ENCODE measurements at places on chromosomes 2 and 18.

DNA sequence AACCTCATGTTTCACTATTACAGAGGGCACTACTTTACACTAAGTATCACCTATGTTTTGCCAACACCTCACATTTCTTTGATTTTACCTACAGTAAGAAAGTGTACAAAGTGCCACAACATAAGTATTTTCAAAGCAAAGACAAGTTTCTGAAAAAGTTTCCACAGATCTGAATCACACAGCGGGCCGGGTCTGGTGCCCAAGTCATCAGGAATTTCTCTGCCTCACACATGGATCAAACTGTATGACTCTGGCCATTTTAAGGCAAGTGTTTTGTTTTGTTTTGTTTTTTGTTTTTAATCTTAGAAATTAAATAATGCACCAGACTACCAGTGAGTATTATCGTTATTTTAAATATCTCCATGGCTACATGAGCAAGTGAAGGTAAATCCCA lies 73.4 kb downstream of the ZNF516 start:
- DNase-seq: no peak

DNA sequence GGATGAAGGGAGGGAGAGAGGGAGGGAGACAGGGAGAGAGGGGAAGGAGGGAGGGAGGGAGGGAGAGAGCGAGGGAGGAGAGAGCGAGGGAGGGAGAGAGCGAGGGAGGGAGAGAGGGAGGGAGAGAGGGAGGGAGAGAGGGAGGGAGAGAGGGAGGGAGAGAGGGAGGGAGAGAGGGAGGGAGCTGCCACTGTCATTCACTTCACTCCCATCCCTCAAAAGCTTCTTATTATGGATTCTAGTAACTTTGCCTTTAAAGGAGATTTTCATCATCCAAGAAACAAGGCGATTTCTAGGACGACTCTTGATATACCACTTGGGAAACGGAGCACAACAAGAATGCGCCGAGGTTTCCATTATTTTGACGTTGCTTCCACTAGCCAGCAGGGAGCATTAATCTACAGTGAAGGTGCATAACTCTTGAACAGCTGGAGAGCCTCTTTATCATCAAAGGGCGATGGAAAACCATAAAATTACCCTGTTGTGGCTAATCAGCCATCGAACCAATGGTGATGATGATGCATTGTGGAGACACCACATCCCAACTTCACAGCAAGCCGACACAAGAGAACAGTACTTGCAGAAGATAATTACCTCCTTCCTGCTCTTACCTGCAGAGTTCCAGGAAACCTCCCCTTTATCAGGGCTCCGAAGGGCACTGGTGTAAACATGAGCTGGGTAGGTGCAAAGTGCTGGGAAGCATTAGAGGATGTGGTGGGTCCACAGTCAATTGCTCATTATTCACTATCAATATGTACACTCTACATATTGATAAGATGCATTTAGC lies 130.5 kb downstream of the EIPR1 start:
- DNase-seq: no peak

- peak; percentile 59 for DNase-seq
These were observed 67.1 kb downstream of the MGAT5 start for GRCh38 chr2:134320930-134321329.

DNA sequence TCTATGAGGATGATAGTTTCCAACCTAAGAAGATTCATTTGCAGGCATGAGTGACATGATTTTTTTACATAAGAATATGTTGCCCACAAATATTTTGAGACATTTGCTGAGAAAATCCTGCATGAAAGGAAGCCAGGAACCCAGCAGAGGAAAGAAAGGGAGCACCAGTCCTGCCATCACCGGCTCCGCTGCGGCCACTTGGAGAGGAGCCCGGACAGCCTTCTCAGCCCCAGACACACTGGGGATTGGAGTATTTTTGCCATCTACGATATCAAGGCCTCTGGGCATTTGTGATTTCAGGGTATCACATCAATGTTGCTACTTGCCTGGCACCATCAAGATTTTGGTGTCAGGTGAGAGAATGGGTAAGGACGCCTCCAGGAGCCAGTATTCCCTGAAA lies 228.3 kb downstream of the PTGR3 start:
- DNase-seq: no peak

DNA sequence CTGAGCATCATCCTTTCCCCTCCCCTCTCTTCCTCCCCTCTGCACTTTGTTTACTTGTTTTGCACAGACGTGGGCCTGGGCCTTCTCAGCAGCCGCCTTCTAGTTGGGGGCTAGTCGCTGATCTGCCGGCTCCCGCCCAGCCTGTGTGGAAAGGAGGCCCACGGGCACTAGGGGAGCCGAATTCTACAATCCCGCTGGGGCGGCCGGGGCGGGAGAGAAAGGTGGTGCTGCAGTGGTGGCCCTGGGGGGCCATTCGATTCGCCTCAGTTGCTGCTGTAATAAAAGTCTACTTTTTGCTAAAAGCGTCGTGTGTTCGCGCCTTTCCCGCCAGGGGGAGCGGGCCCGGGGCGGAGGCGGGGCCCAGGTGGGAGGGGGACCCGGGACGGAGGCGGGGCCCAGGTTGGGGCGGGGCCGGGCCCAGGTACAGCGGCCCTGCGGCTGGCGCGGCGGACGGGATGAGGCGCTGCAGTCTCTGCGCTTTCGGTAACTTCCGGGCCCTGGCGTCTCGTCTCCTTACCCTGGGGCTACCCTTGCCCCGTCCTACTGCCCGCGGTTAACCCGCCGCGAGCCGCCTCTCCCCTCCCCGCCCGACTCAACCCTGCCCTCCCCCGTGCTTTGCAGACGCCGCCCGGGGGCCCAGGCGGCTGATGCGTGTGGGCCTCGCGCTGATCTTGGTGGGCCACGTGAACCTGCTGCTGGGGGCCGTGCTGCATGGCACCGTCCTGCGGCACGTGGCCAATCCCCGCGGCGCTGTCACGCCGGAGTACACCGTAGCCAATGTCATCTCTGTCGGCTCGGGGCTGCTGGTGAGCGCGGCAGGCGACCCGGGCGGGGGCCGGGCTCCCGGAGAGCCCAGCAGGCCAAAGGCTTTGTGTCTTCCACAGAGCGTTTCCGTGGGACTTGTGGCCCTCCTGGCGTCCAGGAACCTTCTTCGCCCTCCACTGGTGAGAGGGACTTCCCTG lies at the start of gene KRTCAP3:
KRTCAP3 (plus strand) TSS at position 424 of the 962 bp plus-strand sequence; CDS start at position 456, 32 bp downstream.
- DNase-seq: peak; percentile 55

- no peak for DNase-seq
These were observed 42.3 kb upstream of the NCOA1 start for GRCh38 chr2:24448797-24449196.

- no peak for DNase-seq
These were observed 14.6 kb downstream of the MROH2A start for GRCh38 chr2:233792720-233793119.

GRCh38 chr18:3554091-3554601 lies 104.2 kb downstream of the TGIF1 start:
- DNase-seq: no peak

- no peak for DNase-seq
These were observed 3.5 kb upstream of the ERICH2 start for GRCh38 chr2:170766693-170767092.

DNA sequence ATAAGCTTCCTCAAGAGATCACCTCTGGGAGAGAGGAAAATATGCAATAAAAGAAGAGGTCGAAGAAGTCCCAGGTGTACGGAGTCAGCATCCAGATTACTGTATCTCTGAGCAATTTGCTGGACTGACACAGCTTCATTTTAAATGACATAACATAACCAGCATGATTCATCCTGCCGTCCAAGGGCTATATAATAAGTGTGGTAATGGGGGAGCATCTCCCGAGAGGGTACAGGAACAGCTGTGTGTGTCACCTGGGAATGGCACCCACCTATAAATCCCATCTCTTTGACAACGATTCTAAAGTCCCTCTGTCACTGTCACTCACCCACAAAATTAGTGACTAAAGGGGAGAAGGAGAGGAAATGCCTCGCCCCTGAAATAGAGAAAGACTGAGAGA lies 19.3 kb upstream of the FZD7 start:
- no peak for DNase-seq

- DNase-seq: no peak
These were observed 206.1 kb downstream of the FAM210A start for GRCh38 chr18:13520306-13520705.

- DNase-seq: no peak
These were observed 59.8 kb downstream of the USP34 start for GRCh38 chr2:61411109-61411508.

DNA sequence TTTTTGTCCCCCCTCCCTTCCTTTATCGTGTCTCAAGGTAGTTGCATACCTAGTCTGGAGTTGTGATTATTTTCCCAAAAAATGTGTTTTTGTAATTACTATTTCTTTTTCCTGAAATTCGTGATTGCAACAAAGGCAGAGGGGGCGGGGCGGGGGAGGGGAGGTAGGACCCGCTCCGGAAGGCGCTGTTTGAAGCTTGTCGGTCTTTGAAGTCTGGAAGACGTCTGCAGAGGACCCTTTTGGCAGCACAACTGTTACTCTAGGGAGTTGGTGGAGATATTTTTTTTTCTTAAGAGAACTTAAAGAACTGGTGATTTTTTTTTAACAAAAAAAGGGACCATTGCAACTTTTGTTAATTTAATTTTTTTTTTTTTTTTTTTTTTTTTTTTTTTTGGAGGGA lies 2.1 kb downstream of the SOX11 start:
- DNase-seq: no peak

GRCh38 chr2:83081826-83082690 lies 1377.0 kb downstream of the SUCLG1 start:
- no peak for DNase-seq

Measured in CD4-positive, alpha-beta T cell treated with Interleukin-6 at 100 ng/mL for 8 hours (primary cell).